Cardiac atrium fibroblast (primary cell): ENCODE measurements at places on chromosomes 16 and 17. TPM values are rescaled to one million over a fixed set of nuclear protein-coding genes. Genes with fewer than 3 reads are reported as not detected.

Gene ZG16
- total RNA-seq: not detected in 2 replicates

Gene CD300LD
- total RNA-seq: not detected in 2 replicates

Gene DNAI2
- total RNA-seq: not detected in 2 replicates

Gene FN3KRP
- total RNA-seq: 14.3 and 18.1 TPM in 2 replicates

Gene YBX2
- total RNA-seq: not detected in 2 replicates

Gene SLC47A2
- not detected in 2 replicates for total RNA-seq

Gene PRSS33
- total RNA-seq: not detected in 2 replicates

Gene CMTM2
- not detected in 2 replicates for total RNA-seq

Gene SECTM1
- total RNA-seq: 18.4 and 25.6 TPM in 2 replicates

Gene YPEL3
- total RNA-seq: 41.0 and 52.0 TPM in 2 replicates

Gene AIPL1
- not detected in 2 replicates for total RNA-seq

Gene DOC2A
- not detected in 2 replicates for total RNA-seq

Gene SAMD14
- 2.3 and 8.9 TPM in 2 replicates for total RNA-seq

Gene KRT28
- total RNA-seq: not detected in 2 replicates

Gene PTGES3L
- not detected in 2 replicates for total RNA-seq

Gene KCNJ2
- total RNA-seq: 0.54 and 0.81 TPM in 2 replicates

Gene MT1E
- 44.0 and 78.9 TPM in 2 replicates for total RNA-seq

Gene ITGAX
- not detected in 2 replicates for total RNA-seq

Gene GABARAP
- total RNA-seq: 160 and 299 TPM in 2 replicates

Gene MMP2
- total RNA-seq: 97.5 and 110 TPM in 2 replicates

Gene BCL6B
- total RNA-seq: 0.90 and 4.7 TPM in 2 replicates

Gene DNAAF1
- not detected in 2 replicates for total RNA-seq

Gene TBC1D28
- not detected in 2 replicates for total RNA-seq

Gene CD300E
- not detected in 2 replicates for total RNA-seq

Gene ODAD4
- 0.16 and 0.18 TPM in 2 replicates for total RNA-seq

Gene TCF25
- 137 and 166 TPM in 2 replicates for total RNA-seq

Gene NME1
- 121 and 162 TPM in 2 replicates for total RNA-seq

Gene GP1BA
- total RNA-seq: not detected in 2 replicates

Gene TMEM235
- total RNA-seq: not detected in 2 replicates

Gene RPGRIP1L
- 7.0 and 13.2 TPM in 2 replicates for total RNA-seq

Gene ARL5C
- not detected in 2 replicates for total RNA-seq

Gene CAVIN1
- 781 and 918 TPM in 2 replicates for total RNA-seq

Gene USH1G
- total RNA-seq: not detected in 2 replicates

Gene CLEC19A
- total RNA-seq: not detected in 2 replicates

Gene AGRP
- not detected in 2 replicates for total RNA-seq

Gene SCIMP
- total RNA-seq: not detected in 2 replicates

Gene DPEP3
- total RNA-seq: not detected in 2 replicates

Gene TP53TG3C
- not detected in 2 replicates for total RNA-seq

Gene CORO1A
- total RNA-seq: under 0.01 and 0.90 TPM in 2 replicates

Gene AURKB
- total RNA-seq: 7.0 and 10.3 TPM in 2 replicates

Gene TOM1L2
- total RNA-seq: 32.9 and 35.2 TPM in 2 replicates

Gene DGKE
- 1.8 and 8.6 TPM in 2 replicates for total RNA-seq

Gene COG4
- 40.8 and 62.1 TPM in 2 replicates for total RNA-seq

Gene ABCA9
- total RNA-seq: 44.6 and 49.3 TPM in 2 replicates

Gene TMEM186
- total RNA-seq: 2.7 and 5.2 TPM in 2 replicates

Gene KRT25
- total RNA-seq: not detected in 2 replicates
